ENCODE measurements at places on chromosomes 6 and 20. TPM values are rescaled to one million over a fixed set of nuclear protein-coding genes. Genes with fewer than 3 reads are reported as not detected.

Gene CCDC167
- 51.0 TPM for total RNA-seq

Gene UQCC2
- total RNA-seq: 118 TPM

Gene STX11
- 38.5 TPM for total RNA-seq

Gene C2
- 0.42 TPM for total RNA-seq

Gene OCSTAMP
- total RNA-seq: not detected

Gene ECHDC1
- 61.7 TPM for total RNA-seq

Gene CLVS2
- not detected for total RNA-seq

Gene SUPT3H
- 14.4 TPM for total RNA-seq

Gene KCTD20
- 56.6 TPM for total RNA-seq

Gene FNDC11
- 0.20 TPM for total RNA-seq

Gene OSTM1
- total RNA-seq: 10.4 TPM

Gene PRSS16
- 0.54 TPM for total RNA-seq

Gene MYLK4
- total RNA-seq: 0.10 TPM

Gene CYP24A1
- not detected for total RNA-seq

Gene MAFB
- total RNA-seq: not detected

Gene SLC16A10
- 13.4 TPM for total RNA-seq

Gene TMX4
- total RNA-seq: 26.2 TPM
